ENCODE measurements at places on chromosomes 1 and 21.
A peak's percentile ranks its signal among the peaks of the same experiment; 100 is the strongest.

DNA sequence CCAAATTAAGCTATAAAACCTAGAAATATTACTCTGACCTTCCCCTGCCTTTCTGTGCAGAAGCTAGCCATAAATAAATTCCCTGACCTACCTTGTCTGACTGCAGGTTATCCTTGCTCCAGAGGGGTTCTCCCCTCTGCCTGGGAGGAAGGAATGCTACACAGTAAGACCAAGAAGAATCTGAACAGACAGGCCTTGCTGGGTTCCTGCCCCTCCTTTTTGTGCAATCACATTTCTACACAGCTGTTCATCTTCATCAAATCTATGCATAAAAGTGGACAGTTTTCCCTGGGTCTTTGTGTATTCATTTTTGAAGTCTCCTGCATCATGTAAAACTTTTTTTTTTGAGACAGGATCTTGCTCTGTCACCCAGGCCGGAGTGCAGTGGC, 50.6 kb downstream of the DNTTIP2 start:
- no peak for ATAC-seq

- ATAC-seq, result no peak
These were observed 209.7 kb upstream of the VAMP3 start for GRCh38 chr1:7561331-7561921.

- ATAC-seq, result no peak
These were observed at the start of gene CRB1 for GRCh38 chr1:197268012-197268411. Gene CRB1, plus strand, starts transcription at chr1:197268252. Its CDS starts 161 bp downstream, at chr1:197268413.

GRCh38 chr1:38891753-38892152, 10.4 kb upstream of the GJA9 start:
- ATAC-seq, result no peak

DNA sequence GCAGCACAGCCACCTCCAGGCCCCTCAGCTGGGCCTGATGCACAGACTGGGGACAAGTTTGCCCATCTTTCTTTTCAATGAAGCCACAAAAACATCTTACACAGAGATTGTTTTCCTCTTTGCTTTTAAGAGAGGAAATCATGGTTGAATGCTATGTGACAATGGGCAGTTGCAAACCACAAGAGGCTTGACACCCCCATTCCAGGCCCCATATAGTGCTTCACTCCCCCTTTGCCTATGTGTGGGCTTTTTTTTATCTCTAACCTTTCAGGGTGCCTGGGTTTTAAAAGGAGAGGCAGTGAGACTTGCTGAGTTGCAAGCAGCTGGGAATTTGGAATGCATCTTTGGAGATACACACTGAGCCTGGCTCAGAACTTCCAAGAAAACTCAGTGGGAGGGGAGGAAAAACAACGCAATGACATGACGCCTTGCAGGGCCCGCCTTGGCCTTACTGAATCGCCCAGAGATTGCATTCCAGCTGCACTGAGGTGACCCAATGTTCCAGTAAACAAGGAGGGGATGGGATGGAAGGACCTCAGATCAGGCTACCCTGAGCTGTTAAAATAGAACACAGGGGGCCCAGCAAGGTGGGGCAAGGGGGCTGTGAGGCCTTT, 145.2 kb upstream of the ZNF648 start:
- no peak for ATAC-seq

DNA sequence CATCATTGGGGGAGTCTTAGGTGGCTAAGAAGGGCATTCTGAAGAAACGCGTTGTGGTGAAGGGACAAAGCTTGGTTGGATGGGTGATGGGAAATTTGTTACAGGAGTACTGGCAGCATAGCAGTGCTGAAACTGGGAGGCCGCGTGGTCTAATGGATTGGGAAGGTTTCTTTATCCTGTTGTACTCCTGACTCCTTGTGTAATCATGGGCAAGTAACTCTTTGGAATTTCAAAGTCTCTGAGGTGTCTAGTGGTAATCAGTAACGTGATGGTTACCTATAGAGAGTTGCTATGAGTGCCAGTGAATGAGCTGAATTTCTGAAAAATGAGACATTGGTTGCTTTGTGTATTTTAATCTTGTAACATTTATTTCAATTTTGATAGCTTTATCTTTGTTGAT, 18.5 kb downstream of the DONSON start:
- no peak for ATAC-seq

DNA sequence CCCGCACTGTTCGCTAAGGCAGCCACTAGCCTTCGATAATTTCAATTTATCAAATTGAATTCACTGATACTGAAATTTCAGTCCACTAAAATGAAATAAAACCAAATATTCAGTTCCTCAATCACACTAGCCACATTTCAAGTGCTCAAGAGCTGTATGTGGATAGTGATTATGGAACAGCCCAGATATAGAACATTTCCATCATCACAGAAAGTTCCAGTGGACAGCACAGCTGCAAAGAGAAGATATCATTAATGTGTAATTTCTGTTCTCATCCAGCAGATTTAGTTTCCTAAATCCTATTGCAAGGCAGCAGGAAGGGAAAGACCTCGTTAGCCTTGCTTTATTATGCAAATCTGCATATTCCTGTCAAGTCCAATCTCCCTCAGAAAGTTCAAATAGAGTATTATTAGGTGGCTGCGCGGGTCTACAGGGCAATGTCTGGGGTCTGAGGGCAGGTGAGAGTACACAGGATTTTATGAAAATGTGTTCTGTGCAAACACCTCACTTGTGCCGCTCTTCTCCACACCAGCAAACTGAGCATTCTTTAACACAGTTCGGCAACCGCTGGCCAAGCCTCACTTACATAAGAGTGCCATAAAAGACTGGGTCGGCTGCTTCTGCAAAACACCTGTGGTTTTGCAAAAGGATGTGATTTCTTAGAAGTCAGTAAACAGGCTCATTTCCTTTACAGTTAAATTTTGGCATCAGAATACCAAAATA, 22.4 kb downstream of the CAPZB start:
- ATAC-seq, result peak; percentile 12

GRCh38 chr1:34987018-34987417, 1.9 kb upstream of the TMEM35B start:
- no peak for ATAC-seq

DNA sequence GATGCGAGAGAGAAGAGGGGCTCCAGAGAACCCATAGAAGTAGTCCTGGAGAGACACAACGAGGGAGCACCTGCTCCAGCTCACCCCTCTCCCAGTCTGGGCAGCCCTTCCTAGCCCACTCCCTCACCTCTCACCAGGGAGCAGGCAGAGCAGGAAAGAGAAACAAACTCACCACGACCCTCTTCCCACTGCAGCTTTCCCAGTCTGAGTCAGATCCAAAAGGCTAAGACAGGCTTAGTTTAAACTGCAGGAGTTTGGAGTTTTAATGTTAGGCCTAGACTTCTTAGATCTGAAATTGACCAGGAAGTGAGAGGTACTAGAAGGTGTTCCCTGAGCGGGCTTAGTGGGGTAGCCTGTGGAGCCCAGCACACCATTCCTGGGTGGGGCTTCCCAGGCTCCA, 29.6 kb downstream of the SLC1A7 start:
- ATAC-seq, result no peak

- ATAC-seq, result no peak
These were observed 53.9 kb downstream of the VCAM1 start for GRCh38 chr1:100773444-100773843.

DNA sequence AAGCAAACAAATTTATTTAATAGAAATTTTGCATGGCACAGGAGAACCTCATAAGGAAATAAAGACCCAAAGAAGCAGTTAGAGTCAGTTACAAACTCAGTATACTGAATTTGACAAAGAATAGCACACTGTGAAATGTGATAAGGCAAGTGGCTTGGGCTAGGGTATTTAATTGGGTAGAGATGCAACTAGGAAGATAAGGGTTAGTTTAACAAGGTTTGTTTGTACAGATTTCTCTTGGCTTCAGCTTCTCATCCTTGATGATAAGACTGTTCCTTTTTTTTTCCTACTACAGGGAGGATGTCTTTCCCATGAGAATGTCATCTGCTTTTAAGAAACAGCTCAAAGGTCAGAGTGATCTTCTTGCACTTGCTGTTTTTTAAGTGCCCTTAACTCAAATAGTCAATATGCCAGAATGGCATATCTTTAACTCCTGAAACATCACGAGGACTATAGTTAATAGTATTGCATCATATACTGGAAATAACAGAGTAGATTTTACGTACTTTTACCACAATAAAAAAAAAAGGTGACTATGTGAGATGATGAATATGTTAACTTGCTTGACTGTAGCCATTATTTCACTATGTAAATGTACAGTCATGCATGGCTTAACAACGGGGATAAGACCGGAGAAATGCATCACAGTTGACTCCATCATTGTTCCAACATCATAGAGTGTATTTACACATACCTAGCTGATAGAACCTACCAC, 9.2 kb upstream of the TRAF3IP3 start:
- ATAC-seq, result no peak

DNA sequence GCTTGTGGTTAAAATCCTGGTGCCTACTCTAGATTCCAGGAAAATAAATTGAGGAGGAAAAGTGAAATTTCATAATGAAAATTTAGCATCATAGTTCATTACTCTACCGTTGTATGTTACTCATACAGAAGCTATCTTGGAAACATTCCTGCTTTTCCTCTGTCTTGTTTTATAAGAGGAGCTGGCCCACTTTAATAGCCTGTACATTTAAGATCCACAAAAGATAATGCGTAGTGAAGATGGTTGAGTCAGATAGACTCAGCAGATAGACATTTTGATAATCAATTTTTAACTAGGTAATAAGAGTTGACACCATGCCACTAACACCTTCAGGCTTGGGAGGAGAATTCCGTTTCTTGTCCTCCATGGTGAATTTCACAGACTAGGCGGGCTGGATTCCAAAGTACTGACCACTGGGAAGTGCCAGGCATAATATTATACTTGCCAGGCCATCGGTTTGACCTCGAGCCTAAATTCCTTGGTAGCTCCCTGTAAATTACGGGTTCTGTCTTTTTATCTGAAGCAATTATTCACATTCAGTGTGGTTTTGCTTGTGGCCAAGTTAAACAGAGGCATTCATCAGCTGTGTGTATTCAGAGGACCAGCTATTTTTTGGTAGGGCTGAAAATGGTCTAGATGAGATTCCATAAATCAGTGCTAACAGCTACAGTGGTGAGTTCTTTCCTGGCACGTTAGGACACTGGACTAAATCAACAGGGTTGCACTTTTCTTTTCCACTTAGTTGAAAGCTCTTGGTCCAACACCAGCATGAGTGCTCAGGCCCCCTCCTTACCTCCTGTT, 111.9 kb upstream of the KAZN start:
- no peak for ATAC-seq

DNA sequence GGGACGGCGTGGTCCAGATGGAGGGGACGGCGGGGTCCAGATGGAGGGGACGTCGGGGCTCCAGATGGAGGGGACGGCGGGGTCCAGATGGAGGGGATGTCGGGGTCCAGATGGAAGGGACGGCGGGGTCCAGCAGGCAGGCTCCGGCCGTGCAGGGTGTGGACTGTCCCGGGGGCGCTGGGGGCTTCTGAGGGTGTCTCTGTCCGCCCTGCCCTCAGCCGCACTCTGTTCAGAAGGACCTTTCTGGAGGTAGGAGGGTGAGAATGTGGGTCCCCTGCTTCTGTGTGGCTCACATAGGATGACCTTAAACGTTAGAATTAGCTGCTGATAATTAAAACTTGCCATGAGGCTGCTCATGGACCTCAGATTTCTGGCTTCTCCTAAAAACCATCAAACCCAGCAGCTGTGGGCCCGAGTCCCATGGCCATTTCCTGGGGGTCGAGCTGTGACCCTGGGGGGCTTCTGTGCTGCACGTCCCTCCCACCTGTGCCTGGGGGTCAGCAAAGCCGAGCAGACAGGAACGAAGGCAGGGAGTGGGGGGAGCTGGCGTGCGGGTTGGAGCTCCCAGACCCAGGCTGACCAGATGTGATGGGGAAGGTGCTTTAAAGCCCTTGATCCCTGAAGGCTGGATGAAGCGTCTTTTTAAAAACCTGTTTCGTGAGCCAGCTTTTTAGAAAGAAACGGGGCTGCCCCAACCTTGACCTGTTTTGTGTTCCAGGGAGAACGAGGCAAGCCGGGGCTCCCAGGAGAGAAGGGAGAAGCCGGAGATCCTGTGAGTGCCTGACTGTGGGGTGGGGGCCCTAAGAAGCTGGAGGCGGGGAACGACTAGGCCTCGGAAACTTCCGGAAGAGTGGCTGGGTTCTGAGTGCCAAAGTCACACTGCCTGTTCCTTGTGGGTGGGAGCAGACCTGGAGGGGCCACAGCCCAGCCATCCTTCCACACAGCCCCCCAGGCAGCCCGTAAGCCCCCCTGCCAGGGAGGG, 7.1 kb downstream of the COL6A1 start:
- ATAC-seq, result no peak

- ATAC-seq, result no peak
These were observed 65.7 kb upstream of the FCGR2A start for GRCh38 chr1:161439280-161440232.

GRCh38 chr1:44436401-44437106, 31.5 kb downstream of the RNF220 start:
- ATAC-seq, result no peak

DNA sequence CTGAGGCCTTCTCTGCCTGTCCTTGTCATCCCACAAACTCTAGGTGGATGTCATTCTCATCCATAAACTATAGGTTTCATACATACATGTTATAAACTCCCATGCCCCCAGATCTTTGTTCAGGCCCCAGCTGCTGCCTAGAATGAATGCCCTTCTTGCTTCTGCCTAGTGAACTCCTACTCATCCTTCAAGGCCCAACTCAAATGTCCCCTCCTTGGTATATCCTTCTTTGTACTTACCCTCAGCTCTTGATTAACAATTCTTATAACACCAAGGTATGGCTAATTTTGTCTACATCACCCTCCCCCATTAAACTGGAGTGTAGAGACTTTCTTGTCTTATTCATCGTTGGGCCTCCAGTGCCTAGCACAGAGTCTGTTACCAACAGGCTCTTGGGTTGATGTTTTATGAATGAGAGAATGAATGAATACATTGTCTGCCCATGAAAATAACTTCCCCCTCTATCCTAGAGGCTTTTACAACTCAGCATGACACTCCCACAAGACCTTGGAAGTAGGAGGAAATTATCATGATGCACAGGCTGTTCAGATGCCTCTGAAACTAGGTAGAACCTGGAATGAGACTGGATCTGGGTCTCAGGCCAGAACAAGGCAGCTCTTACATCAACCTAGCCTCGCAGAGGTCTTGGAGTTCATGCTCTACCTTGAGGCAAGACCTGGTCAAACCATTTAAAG, 26.9 kb downstream of the EPHB2 start:
- ATAC-seq, result no peak

DNA sequence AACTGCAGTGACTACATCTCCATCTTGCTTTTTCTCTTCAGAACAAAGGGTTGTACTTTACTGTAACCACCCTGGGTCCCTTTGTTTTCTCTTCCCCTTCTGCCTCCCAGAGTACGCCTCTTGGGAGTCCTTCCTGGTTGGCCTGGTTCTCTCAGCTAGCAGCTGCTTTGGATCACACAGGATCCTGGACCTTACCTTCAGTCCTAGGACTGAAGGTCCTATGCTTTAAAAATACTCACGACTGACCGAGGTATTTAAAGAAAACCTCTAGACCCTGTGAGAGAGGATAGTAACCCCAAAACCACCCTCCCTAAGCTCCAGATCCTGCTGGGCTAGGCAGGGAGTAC, 4.8 kb downstream of the TRIM45 start:
- no peak for ATAC-seq

GRCh38 chr1:208977012-208977411, 606.5 kb upstream of the CAMK1G start:
- ATAC-seq, result no peak

DNA sequence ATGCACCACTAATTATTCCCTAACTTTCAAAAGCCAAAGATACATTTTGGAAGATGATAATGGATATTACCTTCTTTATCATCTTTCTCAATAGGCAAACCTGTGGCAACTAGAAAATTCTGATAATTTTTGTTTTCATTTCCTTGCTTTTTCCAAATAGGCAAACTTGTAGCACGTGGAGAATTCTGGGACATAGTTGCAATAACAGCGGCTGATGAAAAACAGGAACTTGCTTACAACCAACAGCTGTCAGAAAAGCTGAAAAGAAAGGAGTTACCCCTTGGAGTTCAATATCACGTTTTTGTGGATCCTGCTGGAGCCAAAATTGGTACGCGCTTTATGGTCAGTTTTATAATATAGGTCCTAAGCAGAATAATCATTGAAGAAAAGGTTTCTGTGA, 1.5 kb downstream of the FPGT start:
- no peak for ATAC-seq

Data from activated CD4-positive, CD25-positive, alpha-beta regulatory T cell treated with anti-CD3 and anti-CD28 coated beads, Interleukin-2, amount 50 U/mL, for 24 hours (primary cell).